ENCODE measurements at places on chromosomes 6 and 20. TPM values are rescaled to one million over a fixed set of nuclear protein-coding genes. Genes with fewer than 3 reads are reported as not detected.

Gene GPX5
- total RNA-seq, result not detected

Gene MDFI
- 1.2 TPM for total RNA-seq

Gene TMEM151B
- total RNA-seq, result not detected

Gene CLPSL1
- total RNA-seq, result not detected

Gene FAM184A
- total RNA-seq, result 1.1 TPM

Gene PARD6B
- 3.5 TPM for total RNA-seq
